NCI-H1436 (cell line): ENCODE measurements at places on chromosomes 4 and X.

DNA sequence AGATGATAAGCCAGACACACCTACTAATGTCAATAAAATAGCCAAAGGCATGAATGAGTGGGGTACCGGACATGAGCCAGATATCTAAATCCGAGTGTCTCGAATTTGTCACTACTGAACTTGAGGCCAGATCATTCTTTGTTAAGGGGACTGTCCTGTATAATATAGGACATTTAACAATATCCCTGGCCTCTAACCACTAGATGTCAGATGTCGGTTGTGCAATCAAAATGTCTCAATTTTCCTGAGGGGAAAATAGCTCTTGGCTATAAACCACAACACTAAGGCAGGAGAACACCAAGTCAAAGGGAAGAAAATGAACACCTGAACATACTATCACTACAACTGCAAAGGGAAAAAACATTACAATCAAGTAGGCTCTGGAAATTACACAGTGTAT lies 154.5 kb downstream of the GPM6A start:
- DNase-seq: no peak

- DNase-seq: no peak
These were observed 134.0 kb upstream of the MAP9 start for GRCh38 chr4:155510771-155511170.

DNA sequence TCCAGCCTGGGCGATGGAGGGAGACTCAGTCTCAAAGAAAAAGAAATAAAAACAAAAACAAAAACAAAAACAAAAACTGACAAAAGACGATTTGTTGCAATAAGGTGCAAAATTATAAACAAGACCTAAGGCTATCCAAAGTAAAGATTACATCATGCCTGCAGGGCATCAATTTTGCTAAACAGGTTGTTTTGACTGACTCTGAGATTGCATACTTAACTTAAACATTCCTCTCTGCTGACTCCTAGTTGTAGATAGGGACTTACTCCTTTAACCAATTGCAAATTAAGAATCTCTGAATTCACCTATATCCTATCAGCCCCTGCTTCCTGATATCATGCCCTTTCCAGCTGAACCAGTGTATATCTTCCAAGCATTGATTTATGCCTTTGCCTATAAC lies 2687.3 kb downstream of the PCDH7 start:
- DNase-seq: no peak

- DNase-seq: no peak
These were observed 448.6 kb upstream of the TECRL start for GRCh38 chr4:64857815-64858214.

DNA sequence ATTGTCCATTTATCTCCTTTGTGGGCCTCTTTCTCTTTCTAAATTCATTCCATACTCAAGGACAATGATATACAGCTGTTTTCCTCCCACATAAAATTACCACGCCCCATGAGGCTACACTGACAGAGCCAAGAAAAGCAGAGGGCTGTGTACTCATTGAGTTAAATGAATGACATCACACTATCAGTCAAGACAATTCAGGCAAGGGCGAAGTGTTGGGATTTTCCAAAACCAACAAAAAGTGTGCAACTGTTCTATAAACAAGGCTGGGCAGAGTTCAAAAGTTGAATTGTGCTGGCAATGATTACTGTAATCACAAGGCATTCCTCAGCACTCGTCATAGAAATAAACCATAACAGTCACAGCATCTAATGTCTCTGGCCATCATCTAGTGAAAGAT lies 799.6 kb upstream of the DIAPH2 start:
- DNase-seq: no peak

DNA sequence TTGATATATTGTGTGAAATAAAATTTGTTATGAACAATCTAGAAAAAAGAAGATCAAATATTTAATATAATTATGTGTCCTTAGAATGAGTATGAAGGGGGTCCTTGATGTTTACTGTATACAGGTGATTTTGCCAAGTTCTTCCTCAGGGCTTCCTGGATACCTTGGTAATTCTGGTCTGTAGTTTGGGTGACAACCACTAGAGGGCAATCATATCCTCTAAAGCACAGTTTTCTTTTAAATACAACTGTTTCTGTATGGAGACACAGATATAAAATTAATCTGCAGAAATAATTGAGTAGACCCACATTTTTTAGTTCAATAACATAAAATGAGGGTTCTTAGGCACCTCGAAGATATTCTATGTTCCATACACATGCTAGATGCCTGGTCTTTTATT lies 157.7 kb downstream of the SPANXN1 start:
- peak; percentile 2 for DNase-seq

- no peak for DNase-seq
These were observed 57.6 kb upstream of the RAP1GDS1 start for GRCh38 chr4:98203332-98204235.
